ENCODE measurements at places on chromosomes 16 and 17.

DNA sequence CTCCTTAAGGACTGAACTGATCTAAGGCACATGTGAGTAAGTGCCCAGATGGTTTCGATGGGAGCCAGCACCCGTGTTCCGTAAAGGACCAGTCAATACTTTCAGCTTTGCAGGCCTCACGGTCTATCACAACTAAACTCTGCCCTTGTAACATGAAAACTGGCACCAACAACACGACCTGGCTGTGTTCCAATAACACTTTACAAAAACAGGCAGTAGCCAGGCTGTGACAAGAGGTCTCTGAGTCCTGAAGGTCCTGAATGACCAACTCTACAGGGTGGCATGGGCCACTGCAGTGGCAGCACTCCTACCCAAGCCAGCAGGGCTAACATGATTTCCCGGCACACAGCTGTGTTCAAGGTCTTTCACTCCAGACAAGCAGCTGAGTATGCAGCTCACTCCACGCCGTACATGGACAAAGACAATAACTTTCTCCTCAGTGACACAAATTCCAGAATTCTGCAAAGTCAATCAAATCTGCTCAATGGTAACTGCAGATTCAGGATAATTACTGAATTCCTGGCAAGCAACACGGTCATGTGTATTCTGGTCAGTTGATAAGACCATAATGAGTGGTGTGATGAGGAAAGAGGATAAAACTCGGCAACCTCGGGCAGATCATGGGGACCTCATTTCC is 15.3 kb downstream of the NPLOC4 start:
- no peak for DNase-seq

DNA sequence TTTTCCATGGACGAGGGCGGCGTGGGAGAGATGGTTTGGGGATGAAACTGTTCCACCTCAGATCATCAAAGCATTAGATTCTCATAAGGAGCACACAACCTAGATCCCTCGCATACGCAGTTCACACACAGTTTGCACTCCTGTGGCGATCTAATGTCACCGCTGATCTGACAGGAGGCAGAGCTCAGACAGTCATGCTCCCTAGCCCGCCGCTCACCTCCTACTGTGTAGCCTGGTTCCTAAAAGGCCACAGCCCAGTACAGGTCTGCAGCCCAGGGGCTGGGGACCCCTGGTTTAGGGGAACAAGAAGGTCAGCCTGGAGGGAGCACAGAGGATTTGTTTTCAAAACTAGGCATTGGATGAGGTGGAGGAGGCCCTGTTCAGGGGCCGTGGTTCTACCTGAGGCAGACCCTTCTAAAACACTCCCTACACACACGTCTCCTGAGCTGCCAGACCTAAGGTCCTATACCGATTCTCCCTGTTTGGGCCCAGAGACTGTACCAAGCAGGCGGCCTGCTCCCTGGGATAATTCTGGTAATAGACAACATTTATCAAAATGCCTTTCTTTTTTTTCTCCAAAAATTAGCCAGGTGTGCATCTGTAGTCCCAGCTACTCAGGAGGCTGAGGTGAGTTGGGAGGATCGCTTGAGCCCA is 38.6 kb downstream of the AXIN2 start:
- DNase-seq, result no peak

DNA sequence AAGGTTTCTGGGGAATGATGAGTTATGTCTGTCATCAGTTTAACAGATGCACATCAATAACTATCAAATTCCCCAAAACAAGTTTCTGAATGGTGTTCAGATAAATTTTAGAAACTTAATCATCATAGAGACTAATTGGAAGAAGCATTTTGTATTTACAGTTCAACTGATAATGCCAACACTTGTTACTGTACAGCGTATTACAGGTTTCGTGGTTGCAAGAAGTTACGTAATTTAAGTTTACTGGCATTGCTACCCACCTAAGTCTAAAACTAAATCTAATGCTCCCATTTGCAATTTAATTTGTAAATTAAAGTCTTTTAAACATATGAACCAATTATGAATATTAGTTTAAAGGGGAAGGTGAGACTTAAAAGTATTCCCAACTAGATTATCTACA is 3.0 kb downstream of the SRSF1 start:
- no peak for DNase-seq

- DNase-seq, result no peak
Observed at GRCh38 chr17:29073520-29073919, 30.6 kb downstream of the PIPOX start.

- DNase-seq, result no peak
Observed at GRCh38 chr16:54347961-54348360, 61.4 kb upstream of the IRX3 start.

DNA sequence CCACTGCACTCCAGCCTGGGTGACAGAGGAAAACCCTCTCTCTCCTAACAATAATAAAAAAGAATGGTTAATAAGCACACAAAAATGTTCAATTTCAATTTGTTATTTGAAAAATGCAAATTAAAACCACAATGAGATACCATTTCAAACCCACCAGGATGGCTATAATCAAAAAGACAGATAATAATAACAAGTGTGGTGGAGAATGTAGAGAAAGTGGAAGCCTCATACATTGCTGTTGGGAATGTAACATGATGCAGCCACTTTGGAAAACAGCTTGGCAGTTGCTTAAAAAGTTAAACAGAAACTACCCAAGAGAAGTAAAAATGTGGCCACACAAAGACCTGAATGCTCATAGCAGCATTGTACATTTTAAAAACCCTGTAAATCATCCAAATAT is 51.8 kb upstream of the MAP3K14 start:
- no peak for DNase-seq

DNA sequence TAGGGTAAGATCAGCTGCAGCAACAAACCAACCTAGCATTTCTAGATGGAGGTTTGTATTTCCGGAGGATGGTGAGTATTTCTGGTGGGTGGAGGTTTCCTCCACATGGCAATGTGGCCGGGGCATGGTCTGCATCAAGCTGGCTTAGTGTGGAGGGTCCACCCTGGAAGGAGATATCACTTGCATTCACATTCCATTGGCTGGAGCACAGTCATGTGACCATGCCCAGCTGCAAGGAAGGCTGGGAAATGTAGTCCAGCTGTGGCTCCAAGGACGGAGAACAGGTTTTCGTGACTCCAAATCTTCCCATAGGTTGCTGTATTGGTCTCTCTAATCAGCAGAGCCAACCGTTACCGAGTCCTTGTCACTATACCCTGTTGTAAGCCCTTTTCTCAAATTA is 68.7 kb downstream of the RAI1 start:
- peak; percentile 33 for DNase-seq

GRCh38 chr17:33531311-33531710 is 238.2 kb upstream of the ASIC2 start:
- DNase-seq, result no peak

DNA sequence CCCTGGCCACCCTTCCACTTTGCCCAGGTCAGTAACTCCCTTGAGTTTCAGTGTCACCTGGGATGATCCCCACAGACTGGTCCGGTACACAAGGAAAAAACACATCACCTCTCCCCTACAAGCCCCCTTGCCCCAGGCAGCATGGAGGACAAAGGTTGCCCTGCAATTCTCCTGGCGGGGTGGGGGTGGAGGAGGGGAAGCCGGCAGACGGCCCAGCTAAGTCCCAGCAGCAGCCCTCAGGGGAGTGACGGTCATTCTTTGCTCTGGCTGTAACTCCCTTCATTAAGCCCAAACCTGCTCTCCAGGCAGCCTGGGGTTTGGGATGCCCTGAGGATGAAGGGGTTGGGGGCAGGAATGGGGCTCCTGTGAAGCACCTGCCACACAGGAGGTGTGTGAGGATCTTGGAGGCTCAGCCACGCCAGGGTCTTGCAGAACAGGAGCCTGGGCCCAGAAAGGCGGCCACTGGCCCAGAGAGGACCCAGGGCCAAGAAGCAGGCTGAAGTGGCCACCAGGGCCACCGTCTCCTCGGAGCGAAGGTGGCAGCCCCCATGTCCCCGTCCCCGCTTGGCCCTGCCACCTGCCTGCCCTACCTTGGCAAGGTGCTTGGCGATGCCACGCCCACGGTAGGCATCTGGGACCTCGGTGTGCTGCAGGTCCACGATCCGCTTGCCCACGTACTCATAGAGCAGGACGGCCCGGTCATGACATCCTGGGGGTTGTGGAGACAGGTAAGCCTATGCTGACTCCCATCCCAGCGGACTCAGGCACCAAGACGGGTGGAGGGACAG is 9.5 kb downstream of the NATD1 start:
- no peak for DNase-seq

- DNase-seq, result no peak
Observed at GRCh38 chr16:72921106-72921505, 126.8 kb downstream of the ZFHX3 start.

- no peak for DNase-seq
Observed at GRCh38 chr17:65677932-65678331, 116.5 kb upstream of the AXIN2 start.

DNA sequence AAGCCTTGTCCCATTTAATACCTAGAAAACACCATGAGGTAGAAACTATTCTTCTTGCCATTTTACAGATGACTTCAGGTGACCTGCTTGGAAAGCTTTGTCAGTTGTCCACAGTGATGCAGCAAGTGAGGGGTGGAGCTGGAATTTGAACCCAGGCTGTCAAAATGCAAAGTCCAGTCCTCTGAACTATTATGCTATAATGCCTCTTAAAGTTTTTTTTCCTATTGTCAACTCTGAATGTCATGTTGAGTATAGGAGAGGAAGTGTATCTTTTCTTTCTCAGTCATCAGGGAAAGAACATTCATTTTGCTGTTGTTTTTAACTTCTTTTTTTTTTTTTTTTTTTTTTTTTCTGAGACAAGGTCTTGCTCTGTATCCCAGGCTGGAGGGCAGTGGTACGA is 525.6 kb downstream of the XYLT1 start:
- no peak for DNase-seq

DNA sequence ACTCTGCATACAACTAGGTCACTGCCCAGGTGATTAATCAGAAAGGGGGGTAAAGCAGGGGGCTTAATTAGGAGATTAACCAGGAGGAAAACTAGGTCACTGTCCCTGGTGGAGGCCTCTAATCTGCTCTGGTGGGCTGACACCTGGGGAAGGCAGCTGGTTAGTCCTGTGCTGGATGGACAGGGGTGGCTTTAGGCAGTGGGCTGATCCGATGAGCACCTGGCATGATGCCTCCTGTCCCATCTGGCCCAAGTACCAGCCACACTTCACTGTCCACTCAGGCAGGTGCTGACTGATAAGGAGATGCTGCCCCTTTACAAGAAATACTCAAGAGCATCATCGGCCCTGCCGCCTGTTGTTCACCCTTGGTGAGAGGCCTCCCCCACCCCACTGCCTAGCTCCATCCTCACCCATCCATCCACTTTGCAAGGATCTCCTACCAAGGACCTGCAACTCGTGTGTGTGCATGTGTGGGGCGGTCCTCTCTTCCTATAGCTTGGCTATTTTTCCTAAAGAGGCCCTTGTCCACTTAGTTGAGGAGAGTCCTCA is 13.8 kb upstream of the RCVRN start:
- DNase-seq, result peak; percentile 14

- no peak for DNase-seq
Observed at GRCh38 chr16:7314163-7314562, 18.5 kb upstream of the RBFOX1 start.

- no peak for DNase-seq
Observed at GRCh38 chr17:2179615-2180295, 123.8 kb downstream of the SMG6 start.

DNA sequence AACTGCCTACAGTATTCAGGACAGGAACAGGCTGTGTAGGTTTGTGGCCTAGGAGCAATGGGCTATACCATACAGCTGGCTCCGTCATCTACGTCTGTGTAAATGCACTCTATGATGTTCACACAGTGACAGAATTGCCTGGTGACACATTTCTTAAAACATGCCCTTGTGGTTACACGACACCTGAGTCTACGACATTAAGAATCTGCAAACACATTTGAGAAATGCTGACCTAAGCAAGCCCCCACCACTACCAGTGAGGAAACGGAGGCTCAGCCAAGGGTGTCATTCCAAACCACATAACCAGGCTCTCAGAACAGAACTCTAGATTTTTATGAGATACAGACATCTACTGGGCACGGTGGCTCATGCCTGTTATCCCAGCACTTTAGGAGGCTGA is 23.5 kb downstream of the USP36 start:
- DNase-seq, result no peak

DNA sequence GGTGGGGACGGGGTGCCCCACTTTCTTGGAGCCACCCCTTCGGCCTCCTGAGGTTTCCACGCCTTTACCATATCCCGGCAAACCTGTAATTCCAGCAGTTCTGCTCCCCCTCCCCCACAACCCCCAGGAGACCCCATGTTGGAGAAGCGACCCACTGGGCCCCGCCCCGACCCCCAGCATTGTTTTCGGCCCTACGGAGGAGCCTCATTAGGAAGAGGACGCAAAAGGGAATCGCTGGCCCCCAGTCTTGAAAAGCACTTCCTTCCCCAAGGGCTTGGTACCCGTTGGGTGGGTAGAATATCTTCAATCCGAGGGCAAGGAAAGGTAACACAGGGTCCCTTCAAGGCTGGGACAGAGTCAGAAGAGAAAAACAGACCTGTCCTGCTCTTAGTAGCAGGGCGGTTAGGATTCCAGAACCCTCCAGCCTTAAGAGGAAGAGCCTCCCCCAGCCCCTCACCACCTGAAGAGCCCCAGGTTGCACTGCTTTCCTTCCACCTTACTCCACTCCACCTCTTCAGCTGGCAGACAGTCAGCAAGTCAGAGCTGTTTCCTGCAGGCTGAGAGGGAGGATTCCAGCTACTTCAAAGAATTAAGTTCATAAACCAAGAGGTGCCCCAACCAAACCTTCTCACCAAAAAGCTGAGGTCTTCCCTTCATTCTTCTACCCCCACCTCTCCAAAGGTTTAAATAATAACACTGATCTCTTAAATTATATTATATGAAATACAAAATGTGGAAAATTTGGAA is 803 bp upstream of the TLCD2 start:
- DNase-seq, result no peak

DNA sequence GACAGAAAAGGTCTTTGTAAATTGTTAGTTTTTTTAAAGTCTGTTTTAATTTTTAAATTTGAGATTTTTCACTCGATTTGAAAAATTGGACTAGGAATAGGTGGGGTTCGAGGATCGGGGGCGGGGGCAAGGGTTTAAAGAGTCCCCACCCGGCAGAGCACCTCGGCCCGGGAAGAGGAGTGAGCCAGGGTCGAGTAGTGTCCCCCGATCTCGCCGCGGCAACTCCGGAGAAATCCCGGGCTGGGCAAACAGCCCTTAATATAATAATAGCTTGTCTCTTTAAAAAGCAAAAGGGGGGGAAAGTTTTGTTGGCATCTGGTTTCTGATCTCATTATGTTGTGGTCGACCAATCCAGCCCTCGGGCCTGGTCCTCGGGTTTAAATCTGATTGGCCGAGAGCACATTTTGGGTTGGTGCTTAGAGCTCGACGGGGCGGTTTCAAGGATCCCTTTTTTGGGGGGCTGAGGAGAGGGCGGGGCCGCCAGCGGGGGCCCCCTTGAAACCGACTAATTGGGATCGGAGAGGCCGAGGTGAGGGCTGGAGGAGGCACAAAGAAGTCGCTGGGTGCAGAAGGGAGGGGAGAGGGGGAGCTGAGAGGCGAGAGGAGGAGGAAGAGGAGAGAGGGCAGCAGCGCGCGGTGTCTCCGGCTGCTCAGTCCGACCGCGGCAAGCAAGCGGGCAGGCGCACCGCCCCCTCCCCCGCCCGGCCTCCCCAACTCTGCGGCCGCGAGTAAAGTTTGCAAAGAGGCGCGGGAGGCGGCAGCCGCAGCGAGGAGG is at the start of gene FZD2:
TSS of gene FZD2 (plus strand) at position 653 of the 775 bp plus-strand sequence. CDS start 205 bp downstream, outside the sequence.
- no peak for DNase-seq

GRCh38 chr17:76796081-76796480 is 58.2 kb downstream of the MFSD11 start:
- no peak for DNase-seq

- no peak for DNase-seq
Observed at GRCh38 chr17:17808706-17809432, 27.9 kb downstream of the SREBF1 start.
